Naive B cell (primary cell): ENCODE measurements at places on chromosomes 6 and 20. TPM values are rescaled to one million over a fixed set of nuclear protein-coding genes. Genes with fewer than 3 reads are reported as not detected.

DNA sequence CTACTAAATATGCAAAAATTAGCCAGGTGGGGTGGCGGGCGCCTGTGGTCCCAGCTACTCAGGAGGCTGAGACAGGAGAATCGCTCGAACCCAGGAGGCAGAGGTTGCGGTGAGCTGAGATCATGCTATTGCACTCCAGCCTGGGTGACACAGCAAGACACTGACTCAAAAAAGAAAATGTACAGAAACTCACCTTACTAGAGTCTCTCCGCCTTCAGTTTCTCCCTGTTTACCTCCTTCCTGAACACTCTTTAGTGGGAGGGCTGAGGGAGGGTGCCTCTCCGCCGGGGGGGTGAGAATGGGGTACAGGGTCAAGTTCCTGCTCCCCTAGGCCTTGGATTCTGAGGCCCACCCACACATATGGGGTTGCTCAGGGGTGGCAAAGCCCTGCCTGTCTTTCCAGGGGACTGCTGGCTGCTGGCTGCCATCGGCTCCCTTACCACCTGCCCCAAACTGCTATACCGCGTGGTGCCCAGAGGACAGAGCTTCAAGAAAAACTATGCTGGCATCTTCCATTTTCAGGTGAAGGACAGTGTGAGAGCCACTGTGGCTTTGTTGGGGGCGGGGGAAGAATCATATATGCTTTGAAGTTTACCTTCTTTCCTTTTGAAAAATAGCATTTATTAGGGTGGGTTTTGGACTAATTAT, 13.4 kb downstream of the CAPN11 start:
- DNase-seq: no peak

- DNase-seq: peak; percentile 28
Measured at GRCh38 chr20:31617432-31618104, 12.5 kb downstream of the ID1 start.

GRCh38 chr20:36644706-36645095, 1.3 kb downstream of the SLA2 start:
- no peak for DNase-seq

- DNase-seq: no peak
Measured at GRCh38 chr20:35546127-35546526, 4.2 kb downstream of the ERGIC3 start.

GRCh38 chr6:24875534-24875901, 60.2 kb downstream of the RIPOR2 start:
- no peak for DNase-seq

- DNase-seq: no peak
Measured at GRCh38 chr6:51350308-51350904, 531.7 kb downstream of the TFAP2B start.

- no peak for DNase-seq
Measured at GRCh38 chr20:50774515-50774914, 20.3 kb upstream of the BCAS4 start.

DNA sequence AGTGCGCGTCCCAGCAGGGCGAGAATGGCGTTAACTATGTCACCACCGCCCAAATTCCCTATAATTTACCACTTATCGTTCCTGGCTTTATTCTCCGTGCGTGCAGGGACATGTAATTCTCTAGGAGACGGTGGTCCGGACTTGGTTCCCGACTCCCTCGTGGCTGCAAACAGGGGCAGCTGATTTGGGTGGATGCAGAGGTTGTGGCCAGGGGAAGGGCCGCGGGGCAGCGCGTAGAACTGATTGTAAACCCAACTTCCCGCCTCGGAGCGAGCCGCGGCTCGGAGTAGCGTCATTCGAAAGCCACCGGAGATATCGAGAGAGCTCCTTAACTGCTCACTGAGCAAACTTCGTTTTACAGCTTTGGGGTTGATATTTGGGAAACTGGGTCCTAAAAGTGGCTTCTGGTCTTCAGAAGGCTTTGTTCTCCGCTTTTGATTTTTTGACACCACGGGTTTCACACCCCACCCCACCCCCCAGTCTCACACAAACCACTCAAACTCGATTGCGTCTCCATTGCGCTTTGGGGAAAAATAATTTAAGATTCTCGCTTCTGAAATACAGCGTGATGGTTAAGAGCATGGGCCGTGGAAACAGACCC, 17.5 kb upstream of the ZSCAN9 start:
- no peak for DNase-seq

DNA sequence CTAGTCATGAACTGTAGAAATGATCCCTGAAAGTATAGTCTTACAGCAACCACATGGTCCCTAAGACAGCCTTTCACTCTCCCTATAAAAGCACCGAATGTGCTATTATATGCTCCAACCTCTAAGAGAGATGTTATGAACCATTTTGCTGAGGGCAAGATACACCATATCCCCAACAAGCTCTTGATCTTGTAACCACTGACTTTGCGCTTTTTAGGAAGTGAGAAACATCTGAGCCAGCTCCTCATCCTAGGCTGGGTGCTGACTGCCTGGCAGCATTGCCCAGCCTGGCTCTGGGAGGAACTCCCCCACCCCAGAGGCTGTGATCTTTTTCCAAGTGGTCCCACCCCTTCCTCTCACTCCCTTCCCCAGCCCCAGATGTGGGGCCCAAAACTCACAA, 3.1 kb upstream of the EMILIN3 start:
- no peak for DNase-seq

DNA sequence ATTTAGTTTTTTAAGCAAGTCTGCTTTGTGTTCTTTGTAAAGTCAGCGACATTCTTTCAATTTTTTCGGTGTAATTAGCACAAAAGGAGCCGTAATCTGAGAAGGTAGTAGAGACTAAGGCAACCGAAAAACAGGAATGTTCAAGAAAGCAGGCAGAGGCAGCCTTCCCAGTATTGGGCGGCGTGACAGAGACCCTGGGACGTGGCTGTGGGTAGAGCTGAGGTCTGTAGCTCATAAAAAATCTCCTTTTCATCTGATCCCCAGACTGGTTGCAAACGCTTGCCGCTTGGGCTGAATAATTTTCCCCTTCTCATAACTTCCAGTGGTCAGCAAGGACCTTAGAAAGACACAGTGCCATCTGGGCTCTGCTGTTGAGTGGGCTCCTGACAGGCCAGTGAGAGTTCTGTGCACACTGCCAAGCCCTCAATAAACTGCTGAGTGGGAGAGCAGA, 30.8 kb downstream of the GNAS start:
- DNase-seq: no peak

- no peak for DNase-seq
Measured at GRCh38 chr6:165573671-165574070, 89.4 kb downstream of the PDE10A start.

DNA sequence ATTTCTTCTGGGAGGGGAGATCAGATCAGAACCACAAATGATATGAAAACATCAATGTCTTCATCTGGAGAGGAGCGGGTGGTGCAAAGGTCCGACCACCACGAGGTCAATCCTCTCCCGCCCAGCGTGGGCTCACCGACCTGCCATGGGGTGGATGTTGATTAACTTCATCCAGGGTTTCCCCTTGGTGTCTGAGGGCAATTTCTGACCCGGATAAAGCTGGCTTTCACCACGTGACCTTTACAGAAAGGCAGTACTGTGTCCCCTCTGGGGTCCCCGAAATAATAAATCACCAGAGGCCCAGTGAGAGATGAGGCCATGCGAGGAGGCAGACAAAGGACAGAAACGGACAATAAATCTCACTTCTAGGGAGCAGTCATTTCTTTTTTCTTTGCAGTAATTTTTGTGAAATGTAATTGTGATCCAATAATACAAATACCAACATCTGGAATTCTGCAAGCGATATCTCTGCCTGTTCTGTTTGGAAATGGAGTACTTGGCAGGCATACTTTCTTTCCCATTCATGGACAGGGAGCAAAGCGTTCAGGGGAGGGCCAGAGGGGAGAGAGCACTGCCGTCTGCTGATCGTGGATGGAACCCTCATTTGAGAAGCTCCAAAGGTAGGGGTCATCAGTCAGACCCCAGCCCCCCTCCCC, 55.1 kb upstream of the APCDD1L start:
- no peak for DNase-seq

- no peak for DNase-seq
Measured at GRCh38 chr20:4666001-4666479, 55.7 kb upstream of the PRND start.

DNA sequence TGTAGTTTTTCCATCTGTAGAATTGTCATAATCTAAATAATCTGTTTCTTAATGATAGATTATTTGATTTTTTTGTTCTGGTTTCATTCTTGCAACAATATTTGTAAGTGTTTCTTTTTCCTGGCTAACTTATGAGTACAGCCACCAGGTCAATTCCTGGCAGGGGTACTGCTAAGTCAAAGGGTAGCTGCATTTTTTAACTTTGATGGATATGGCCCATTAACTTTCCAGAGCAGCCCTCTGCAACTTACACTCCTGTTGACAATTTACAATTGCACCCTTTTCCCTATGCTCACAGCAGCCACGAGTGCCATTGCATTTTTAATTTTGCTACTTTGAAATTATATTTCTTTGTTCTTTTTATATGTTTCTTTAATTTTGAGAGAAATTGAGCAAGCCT, 209.3 kb upstream of the CST7 start:
- DNase-seq: no peak

DNA sequence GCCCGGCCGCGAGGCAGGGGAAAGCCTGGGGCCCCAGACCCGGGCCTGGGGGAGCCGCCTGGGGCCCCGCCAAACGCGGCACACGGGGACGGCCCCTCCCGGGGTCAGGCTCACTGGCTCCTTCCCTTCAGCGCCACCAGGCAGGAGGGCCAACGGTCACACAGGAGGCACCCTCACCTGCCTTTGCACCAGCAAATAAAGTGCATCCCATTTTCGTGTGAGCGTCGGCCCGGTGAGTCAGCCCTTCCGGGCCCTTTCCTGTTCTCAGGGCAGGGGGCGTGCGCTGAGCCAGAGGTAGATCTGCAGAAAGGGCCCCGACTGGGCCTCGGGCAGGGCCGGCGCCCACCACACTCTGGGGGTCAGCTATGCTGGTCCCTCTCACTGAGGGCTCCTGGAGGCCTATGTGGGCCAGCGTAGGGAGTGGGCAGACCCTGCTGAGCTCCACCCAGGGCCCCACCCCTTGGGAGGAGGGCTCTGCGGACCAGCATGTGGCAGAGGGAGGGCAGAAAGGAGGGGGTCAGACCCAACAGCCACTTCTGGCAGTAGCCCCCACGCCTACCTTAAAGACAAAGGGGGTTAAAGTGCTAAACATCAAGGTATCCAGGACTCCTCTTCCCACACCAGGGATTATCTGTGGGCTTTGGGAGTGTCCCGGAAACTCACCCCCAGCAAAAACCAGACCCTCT, 931 bp upstream of the UCKL1 start:
- peak; percentile 29 for DNase-seq

- no peak for DNase-seq
Measured at GRCh38 chr6:150627154-150627553, 27.5 kb downstream of the PLEKHG1 start.

GRCh38 chr20:64101731-64102621, 5.4 kb downstream of the NPBWR2 start:
- peak; percentile 71 for DNase-seq

GRCh38 chr6:162681447-162681846, 46.1 kb downstream of the PRKN start:
- DNase-seq: no peak

- DNase-seq: no peak
Measured at GRCh38 chr20:25308671-25309394, 60.9 kb downstream of the PYGB start.

GRCh38 chr6:157314705-157315321, 8.5 kb downstream of the TMEM242 start:
- peak; percentile 50 for DNase-seq

GRCh38 chr6:167588920-167589614, 237.6 kb upstream of the AFDN start:
- DNase-seq: no peak

GRCh38 chr6:7787137-7787608, 61.3 kb downstream of the BMP6 start:
- DNase-seq: no peak

DNA sequence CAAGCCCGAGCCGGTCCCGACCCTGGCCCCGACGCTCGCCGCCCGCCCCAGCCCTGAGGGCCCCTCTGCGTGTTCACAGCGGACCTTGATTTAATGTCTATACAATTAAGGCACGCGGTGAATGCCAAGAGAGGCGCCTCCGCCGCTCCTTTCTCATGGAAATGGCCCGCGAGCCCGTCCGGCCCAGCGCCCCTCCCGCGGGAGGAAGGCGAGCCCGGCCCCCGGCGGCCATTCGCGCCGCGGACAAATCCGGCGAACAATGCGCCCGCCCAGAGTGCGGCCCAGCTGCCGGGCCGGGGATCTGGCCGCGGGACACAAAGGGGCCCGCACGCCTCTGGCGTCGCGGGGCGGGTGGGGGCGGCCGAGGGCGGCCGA, 37.5 kb downstream of the YTHDF1 start:
- no peak for DNase-seq

DNA sequence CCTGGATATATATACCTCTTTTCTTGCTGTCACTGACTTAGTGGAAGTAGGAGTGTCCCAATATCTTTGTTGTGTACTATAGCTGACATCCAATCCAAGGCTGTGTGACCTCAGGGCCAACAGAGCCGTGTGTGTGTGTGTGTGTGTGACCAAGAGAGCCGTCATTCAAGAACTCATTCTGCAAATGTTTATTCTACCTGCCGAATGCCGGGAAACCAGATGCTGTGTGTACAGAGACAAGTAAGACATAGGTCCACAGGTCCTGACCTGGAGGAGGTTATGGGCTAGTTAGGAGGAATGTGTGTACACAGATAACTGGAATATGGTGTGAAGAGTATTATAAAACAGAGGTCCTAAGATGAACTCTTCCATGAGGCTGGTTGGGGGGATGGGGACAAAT, 190.0 kb downstream of the DHX35 start:
- no peak for DNase-seq

Gene VPS16
- polyA plus RNA-seq: 29.1 TPM

Gene DHX16
- polyA plus RNA-seq: 18.3 TPM

Gene ASF1A
- polyA plus RNA-seq: 26.6 TPM

Gene PSORS1C2
- not detected for polyA plus RNA-seq

Gene XRN2
- polyA plus RNA-seq: 59.4 TPM
